ENCODE measurements at places on chromosomes 11 and 22. TPM values are rescaled to one million over a fixed set of nuclear protein-coding genes. Genes with fewer than 3 reads are reported as not detected.

- H3K27ac ChIP-seq: no peak overlapping the region
- H3K4me1 ChIP-seq: no peaks in the 10 kb centered on the region
- no peaks in the 10 kb centered on the region for H3K27me3 ChIP-seq
- no peak for DNase-seq
- H3K4me3 ChIP-seq: no peak overlapping the region
- H3K36me3 ChIP-seq: no peaks in the 10 kb centered on the region
Measured at GRCh38 chr11:8720868-8721608, 38.4 kb downstream of the RPL27A start.

ROBO4 gene
- total RNA-seq: not detected

C11orf87 gene
- not detected for total RNA-seq

DNA sequence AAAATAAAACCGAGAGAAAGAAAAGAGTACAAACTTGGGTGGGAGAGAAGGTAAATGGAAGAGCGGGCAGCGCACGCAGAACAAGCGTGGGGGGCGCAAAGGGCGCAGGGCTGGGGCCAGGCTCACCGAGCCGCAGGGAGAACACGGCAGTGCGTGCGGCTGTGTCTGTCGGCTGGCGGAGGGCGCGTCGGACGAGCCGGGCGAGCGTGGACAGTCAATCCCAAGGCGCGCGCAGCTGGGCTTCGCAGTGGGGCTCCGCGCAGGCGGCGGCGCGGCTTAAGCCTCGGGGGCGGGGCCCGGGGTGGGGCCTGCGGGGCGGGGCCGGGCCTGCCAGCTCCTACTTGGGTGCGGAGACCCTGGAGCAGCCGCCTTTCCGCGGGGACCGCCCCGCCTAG is at the start of gene UCP2:
Gene UCP2, minus strand, starts transcription at position 249 of the 395 bp plus-strand sequence. CDS start 4,465 bp downstream, outside the sequence.
- H3K27ac ChIP-seq: peak within 1 kb of the TSS; percentile 96
- DNase-seq: peak; percentile 92
- H3K4me3 ChIP-seq: peak within 1 kb of the TSS; percentile 80
- peaks cover 38% of the 10 kb centered on the region for H3K36me3 ChIP-seq
- H3K27me3 ChIP-seq: no peaks in the 10 kb centered on the region

GRCh38 chr11:112748713-112749543 is 212.3 kb upstream of the NCAM1 start:
- H3K4me3 ChIP-seq: no peak overlapping the region
- no peaks in the 10 kb centered on the region for H3K4me1 ChIP-seq
- H3K27ac ChIP-seq: no peak overlapping the region
- DNase-seq: no peak

- H3K27me3 ChIP-seq: no peaks in the 10 kb centered on the region
- no peak within 1 kb of the TSS for H3K4me3 ChIP-seq
- H3K27ac ChIP-seq: no peak within 1 kb of the TSS
- H3K4me1 ChIP-seq: peaks cover 4% of the 10 kb centered on the region
- H3K36me3 ChIP-seq: no peaks in the 10 kb centered on the region
Measured at GRCh38 chr22:37983860-37984791, at the start of gene SOX10. TSS of gene SOX10 (minus strand) at chr22:37984555. CDS start at chr22:37983784, 771 bp downstream.

FIBIN gene
- not detected for total RNA-seq

DNA sequence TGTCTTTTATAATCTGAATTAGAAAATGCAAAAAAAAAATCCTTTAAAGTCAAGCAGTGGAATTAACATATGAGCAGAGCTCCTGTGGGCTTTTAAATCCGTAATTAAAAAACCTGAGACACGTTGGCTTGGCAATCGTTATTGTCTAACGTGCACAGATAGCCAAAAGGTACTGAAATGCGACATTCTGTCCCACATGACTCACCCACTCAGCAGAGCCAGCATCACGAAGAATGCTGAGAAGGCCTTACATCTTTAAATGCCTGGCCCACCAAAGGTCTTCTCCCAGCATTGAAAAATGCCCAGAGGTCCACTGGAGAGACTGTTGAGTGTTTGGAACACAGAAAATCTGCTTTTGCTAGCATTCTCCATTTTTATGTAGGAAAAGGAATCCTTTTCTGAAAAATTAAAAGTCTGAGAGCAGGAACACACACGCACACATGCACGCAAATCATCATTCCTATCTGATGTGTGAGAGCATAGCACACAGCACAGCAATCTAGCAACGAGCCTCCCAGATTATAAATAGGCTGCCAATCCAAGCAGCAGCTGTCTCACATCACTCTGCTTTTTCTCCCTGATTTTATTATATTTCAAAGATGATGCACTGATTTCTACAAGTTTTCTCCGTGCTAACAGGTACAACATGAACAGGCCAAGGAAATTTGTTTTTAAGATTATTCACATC is 94.5 kb downstream of the PHF21A start:
- H3K27me3 ChIP-seq: no peaks in the 10 kb centered on the region
- no peak overlapping the region for H3K27ac ChIP-seq
- H3K4me1 ChIP-seq: peaks cover 22% of the 10 kb centered on the region
- no peaks in the 10 kb centered on the region for H3K36me3 ChIP-seq
- no peak overlapping the region for H3K4me3 ChIP-seq

SLC22A25 gene
- not detected for total RNA-seq

OR51B5 gene
- not detected for total RNA-seq

- DNase-seq: peak; percentile 70
- H3K27me3 ChIP-seq: no peaks in the 10 kb centered on the region
- H3K4me3 ChIP-seq: peak overlapping the region; percentile 95
- no peak overlapping the region for H3K27ac ChIP-seq
Measured at GRCh38 chr11:64252003-64252872, 908 bp downstream of the PLCB3 start.

GRCh38 chr11:119338318-119338890 is 2.3 kb downstream of the C1QTNF5 start:
- H3K36me3 ChIP-seq: no peaks in the 10 kb centered on the region
- H3K4me1 ChIP-seq: peaks cover 21% of the 10 kb centered on the region
- peak; percentile 84 for DNase-seq
- H3K27me3 ChIP-seq: no peaks in the 10 kb centered on the region

PGM2L1 gene
- total RNA-seq: not detected

DNA sequence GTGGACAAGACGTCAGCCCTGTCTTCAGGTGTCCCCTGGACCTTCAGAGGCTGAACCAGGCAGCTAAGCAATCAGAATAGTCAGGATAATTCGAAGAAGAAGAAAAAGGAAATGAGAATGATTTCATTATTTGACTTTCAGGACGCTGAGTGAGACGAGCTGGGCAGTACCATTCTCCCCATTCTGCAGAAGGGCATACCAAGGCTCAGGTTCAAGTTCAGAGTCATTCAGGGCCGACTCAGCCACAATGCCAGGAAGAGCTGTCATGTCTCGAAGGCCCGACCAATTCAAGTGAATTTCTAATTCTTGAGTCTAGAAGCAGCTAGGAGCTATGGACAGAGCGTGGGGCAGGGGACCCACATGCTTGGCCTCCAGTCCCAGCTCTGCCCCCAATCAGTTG is 33.8 kb upstream of the CD82 start:
- no peaks in the 10 kb centered on the region for H3K27me3 ChIP-seq
- no peak for DNase-seq
- H3K27ac ChIP-seq: no peak overlapping the region
- H3K4me1 ChIP-seq: peaks cover 6% of the 10 kb centered on the region
- H3K4me3 ChIP-seq: no peak overlapping the region
- no peaks in the 10 kb centered on the region for H3K36me3 ChIP-seq

PIWIL4 gene
- 0.30 TPM for total RNA-seq

DNA sequence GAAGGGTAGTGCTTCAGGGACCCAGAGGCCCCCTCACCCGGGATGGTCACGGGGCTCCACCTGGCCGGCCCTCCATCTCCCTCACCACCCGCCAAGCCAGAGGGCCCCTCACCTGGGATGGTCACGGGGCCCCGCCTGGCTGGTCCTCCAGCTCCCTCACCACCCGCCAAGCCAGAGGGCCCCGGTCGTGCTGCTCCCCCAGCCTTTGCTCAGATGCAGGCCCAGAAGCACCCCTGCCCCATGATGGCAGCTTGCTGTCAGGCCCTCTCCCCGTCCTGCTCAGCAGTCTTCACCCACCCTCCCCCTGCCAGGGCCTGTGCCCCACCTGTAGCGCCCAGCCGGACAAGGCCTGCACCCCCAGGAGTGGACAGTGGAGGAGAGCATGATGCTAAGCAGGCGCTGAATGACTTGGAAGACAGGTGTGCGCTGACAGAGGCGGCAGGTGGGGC is 7.3 kb downstream of the DENND6B start:
- no peak overlapping the region for H3K4me3 ChIP-seq
- H3K4me1 ChIP-seq: peaks cover 28% of the 10 kb centered on the region
- no peak overlapping the region for H3K27ac ChIP-seq
- H3K36me3 ChIP-seq: no peaks in the 10 kb centered on the region
- no peaks in the 10 kb centered on the region for H3K27me3 ChIP-seq

GRCh38 chr11:119692540-119692820 is 36.5 kb downstream of the NECTIN1 start:
- no peaks in the 10 kb centered on the region for H3K27me3 ChIP-seq
- H3K4me3 ChIP-seq: no peak overlapping the region
- no peak for DNase-seq
- H3K4me1 ChIP-seq: peaks cover 7% of the 10 kb centered on the region
- no peak overlapping the region for H3K27ac ChIP-seq

GRCh38 chr22:35217527-35217926 is 39.8 kb upstream of the HMGXB4 start:
- H3K4me3 ChIP-seq: no peak overlapping the region
- no peak overlapping the region for H3K27ac ChIP-seq
- H3K36me3 ChIP-seq: peaks cover 63% of the 10 kb centered on the region
- no peaks in the 10 kb centered on the region for H3K4me1 ChIP-seq
- no peaks in the 10 kb centered on the region for H3K27me3 ChIP-seq

- H3K4me3 ChIP-seq: no peak overlapping the region
- H3K27me3 ChIP-seq: no peaks in the 10 kb centered on the region
- H3K36me3 ChIP-seq: no peaks in the 10 kb centered on the region
- DNase-seq: no peak
- H3K27ac ChIP-seq: no peak overlapping the region
Measured at GRCh38 chr22:21945453-21946261, 7.0 kb downstream of the PPM1F start.

IL10RA gene
- total RNA-seq: 25.5 TPM

DNA sequence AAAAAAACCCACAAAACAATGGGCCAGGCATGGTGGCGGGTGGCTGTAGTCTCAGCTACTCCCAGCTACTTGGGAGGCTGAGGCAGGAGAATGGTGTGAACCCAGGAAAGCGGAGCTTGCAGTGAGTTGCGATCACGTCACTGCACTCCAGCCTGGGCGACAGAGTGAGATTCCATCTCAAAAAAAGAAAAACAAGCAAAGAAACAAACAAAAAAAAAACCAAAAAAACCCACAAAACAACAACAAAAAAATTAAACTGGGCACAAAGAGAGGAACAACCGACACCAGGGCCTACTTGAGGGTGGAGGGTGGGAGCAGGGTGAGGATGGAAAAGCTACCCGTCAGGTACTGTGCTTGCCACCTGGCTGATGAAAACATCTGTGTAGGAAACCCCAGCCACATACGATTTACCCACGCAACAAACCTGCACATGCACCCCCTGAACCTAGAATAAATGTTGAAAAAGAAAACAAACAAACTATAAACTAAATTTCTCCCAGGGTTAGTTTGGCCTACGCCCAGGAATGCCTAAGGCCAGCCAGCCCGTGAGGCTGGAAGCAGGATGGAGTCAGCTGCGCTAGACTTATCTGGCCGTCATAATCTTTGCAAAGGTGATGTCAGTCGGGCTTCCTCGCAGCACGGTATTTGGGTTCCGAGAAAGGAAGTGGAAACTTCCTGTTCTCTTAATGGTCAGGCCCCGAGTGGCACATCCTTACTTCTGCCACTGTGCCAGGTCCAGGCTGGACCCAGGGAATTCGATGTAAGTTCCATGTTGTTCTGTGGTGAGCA is 21.9 kb upstream of the CYB5R3 start:
- DNase-seq: no peak
- H3K4me3 ChIP-seq: no peak overlapping the region
- H3K36me3 ChIP-seq: no peaks in the 10 kb centered on the region
- H3K27me3 ChIP-seq: no peaks in the 10 kb centered on the region
- no peak overlapping the region for H3K27ac ChIP-seq

DNA sequence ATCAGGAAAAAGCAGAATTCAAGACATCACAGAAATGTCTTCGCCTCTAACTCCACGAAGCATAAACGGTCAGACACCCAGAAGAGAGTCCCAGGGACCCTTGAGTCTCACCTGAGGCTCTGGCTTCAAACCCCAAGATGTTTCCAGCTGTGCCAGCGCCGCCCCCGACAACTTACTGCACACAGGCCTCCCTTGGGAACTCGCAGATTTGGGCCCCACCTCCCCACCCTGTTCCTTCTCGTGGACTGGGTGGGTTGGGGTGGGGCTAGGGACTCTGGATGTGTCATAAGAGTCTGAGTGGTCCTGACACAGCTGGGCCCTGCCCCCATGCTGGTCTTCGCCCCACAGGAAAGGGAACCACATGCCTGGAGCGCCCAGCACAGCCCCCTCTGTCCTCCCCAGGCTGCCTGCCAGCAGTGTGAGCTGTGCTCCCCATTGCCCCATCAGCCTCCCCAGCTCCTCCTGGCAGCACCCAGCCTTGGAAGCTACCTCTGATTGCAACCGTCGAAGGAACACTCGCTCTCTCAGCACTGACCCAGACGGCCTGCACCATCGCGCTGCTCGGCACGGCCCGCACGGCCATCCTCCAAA is 147.5 kb downstream of the CRYBB2 start:
- H3K27ac ChIP-seq: no peak overlapping the region
- DNase-seq: no peak
- no peaks in the 10 kb centered on the region for H3K27me3 ChIP-seq
- no peaks in the 10 kb centered on the region for H3K36me3 ChIP-seq
- no peaks in the 10 kb centered on the region for H3K4me1 ChIP-seq
- H3K4me3 ChIP-seq: no peak overlapping the region

P2RX3 gene
- not detected for total RNA-seq
